Aorta (tissue), 5 donors: ENCODE measurements at places on chromosomes 7 and 10. TPM values are rescaled to one million over a fixed set of nuclear protein-coding genes. Genes with fewer than 3 reads are reported as not detected.

Gene VAX1
- not detected for total RNA-seq

Gene NEUROG3
- not detected for total RNA-seq

Gene EIF4H
- 207 TPM for total RNA-seq

Gene PLXDC2
- 155 TPM for total RNA-seq

Gene TRIM56
- 58.3 TPM for total RNA-seq

Gene STN1
- total RNA-seq, result 24.2 TPM

Gene PON1
- not detected for total RNA-seq

Gene CXCL12
- 122 TPM for total RNA-seq

Gene SRRM3
- total RNA-seq, result 3.0 TPM

Gene VPS26A
- 47.4 TPM for total RNA-seq

Gene AP3M1
- 30.4 TPM for total RNA-seq

Gene AKR1C1
- 79.0 TPM for total RNA-seq

Gene OR2F2
- not detected for total RNA-seq

Gene ARHGEF35
- 4.6 TPM for total RNA-seq

Gene OR13A1
- not detected for total RNA-seq

Gene THSD7A
- total RNA-seq, result 12.1 TPM

Gene INMT
- total RNA-seq, result 131 TPM

Gene C10orf120
- total RNA-seq, result not detected

Gene LIPN
- 0.58 TPM for total RNA-seq

Gene NUTM2E
- not detected for total RNA-seq

Gene FZD8
- total RNA-seq, result 8.2 TPM

Gene MIOS
- total RNA-seq, result 23.2 TPM

Gene IGF2BP3
- 0.71 TPM for total RNA-seq

Gene CCDC136
- 29.5 TPM for total RNA-seq

Gene SPRN
- total RNA-seq, result not detected

Gene ATP6V0A4
- total RNA-seq, result not detected

Gene BAIAP2L1
- 1.8 TPM for total RNA-seq

Gene ADAM12
- 9.4 TPM for total RNA-seq

Gene WAC
- 121 TPM for total RNA-seq

Gene TMEM130
- total RNA-seq, result 20.8 TPM

Gene ANKRD1
- 0.30 TPM for total RNA-seq
